ENCODE measurements at places on chromosomes 7 and 10.

DNA sequence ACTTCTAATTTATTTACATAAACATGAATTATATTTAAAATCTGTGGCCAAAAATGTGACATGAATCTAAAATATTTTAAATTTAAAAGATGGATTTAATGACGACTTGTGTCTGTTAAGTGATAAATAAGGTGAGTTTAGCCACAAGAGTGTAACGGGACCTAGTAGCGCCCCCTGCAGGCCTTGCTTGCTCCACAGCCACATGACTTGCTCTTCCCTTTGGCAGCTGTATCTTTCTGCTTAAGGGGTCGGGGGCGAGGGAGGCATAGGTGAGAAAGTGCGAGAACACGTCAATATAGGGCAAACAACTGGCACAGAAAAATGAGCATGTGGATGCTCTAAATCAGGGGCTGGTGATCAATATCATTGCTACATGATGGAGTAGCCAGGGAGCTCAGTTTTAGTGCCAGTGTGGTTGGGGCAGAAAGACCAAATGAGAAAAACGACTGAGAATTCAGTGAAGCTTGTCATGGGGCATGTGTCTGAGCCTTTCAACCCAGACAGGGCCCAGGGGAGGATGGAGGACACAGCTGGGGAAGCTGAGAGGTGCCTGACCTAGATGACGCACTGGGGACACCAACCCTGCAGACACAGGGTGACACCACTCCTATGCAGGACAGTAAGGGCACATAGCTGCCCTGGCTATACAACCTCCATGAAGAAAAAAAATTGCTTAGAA is 49.8 kb downstream of the PAXIP1 start:
- peak; percentile 50 for DNase-seq

DNA sequence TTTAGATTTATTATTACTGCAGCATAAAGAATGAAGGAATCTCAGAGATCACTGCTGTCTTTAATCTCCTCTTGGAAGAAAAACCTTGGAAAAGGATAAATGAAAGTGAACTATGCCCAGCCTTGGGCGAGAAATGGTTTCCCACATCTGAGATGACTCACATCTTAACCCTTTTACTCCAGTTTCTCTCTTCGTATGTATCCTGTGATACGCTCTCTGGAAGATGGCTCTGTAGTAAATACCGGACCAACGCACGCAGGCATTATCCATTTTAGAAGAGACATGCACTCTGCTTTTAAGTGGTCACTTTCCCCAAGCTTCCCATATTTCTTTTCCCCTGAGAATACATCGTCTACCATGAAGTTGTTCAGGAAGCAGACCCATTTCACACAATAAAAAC is 207.3 kb upstream of the BMPER start:
- no peak for DNase-seq

GRCh38 chr7:129576138-129576537 is 35.4 kb upstream of the NRF1 start:
- DNase-seq: no peak

GRCh38 chr10:30284865-30285594 is 64.0 kb downstream of the MTPAP start:
- DNase-seq: peak; percentile 45

DNA sequence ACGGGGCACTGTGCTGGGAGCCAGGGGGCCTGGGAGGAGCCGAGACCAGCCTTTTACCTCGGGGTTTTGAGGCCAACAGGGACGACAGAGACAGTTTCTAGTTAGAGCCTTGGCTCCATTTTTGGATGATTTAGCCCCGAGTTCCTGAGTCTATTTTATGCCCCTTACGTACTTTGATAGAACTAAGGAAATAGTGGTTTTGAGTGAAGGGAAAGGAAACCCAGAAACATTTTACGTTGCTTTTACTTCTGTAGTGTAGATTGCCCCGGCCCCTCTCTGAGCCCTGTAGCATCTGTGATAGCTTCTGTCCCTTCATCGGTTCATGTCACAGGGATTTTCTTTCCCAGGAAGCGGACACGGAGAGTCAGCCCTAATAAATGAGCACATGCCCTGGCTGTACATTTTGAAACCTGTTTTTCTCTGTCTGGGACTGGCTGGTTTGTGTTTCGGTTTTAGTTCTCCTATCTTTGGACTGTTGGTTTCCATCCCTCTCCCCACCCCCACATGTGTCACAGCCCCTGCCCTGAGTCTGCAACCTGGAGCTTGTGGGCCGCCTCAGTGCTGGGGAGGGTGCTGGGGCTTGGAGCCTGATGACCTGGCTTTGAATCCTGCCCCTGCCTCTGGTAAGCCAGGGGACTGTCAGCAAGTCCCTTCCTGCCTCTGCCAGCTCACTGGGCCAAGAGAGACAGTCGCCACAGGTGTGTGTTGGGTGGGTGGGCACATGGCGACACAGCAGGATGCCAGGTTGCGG is 6.9 kb upstream of the ORAI2 start:
- peak; percentile 11 for DNase-seq

- no peak for DNase-seq
Observed at GRCh38 chr10:128337860-128338378, 211.7 kb upstream of the MKI67 start.

GRCh38 chr10:77925410-77925794 is 1.2 kb downstream of the DLG5 start:
- no peak for DNase-seq

DNA sequence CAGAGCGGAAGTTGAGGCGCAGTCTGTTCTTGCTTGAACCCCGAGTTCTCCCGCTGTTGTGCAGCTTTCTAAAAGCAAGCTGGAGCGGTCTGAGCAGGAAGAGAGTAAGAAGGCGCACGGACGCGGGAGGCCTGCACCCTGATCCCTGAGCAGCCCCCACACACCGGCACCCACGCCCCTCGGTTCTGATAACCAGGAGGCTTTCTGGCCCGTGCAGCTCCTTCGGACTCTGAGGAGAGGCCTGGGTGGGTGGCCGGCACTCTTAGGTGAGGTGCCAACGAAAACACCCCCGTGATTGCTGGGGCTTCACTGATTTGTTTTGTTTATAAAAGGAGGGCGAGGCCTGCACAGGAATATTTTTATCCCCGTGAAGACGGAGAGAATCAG is 28.9 kb downstream of the AMZ1 start:
- no peak for DNase-seq

- no peak for DNase-seq
Observed at GRCh38 chr7:70068531-70068930, 470.3 kb downstream of the AUTS2 start.

DNA sequence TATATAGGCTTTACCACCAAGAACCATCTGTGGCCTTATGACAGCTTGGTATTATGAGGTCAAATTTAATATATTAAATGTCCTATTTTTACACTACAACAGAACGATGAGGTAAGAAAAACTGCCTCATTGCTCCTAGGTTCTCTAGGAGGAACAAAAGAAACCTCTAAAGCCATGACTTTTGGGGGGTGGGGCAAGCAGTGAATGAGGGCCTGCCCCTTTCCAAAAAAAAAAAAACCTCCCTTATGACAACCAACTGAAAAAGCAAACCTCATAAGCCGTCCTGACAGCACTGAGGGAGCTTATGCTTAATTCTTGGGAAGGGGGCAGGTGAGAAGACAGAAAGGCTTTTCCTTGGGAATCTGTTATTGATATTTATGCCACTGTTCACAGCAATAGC is 116.6 kb downstream of the KMT2E start:
- DNase-seq: no peak

DNA sequence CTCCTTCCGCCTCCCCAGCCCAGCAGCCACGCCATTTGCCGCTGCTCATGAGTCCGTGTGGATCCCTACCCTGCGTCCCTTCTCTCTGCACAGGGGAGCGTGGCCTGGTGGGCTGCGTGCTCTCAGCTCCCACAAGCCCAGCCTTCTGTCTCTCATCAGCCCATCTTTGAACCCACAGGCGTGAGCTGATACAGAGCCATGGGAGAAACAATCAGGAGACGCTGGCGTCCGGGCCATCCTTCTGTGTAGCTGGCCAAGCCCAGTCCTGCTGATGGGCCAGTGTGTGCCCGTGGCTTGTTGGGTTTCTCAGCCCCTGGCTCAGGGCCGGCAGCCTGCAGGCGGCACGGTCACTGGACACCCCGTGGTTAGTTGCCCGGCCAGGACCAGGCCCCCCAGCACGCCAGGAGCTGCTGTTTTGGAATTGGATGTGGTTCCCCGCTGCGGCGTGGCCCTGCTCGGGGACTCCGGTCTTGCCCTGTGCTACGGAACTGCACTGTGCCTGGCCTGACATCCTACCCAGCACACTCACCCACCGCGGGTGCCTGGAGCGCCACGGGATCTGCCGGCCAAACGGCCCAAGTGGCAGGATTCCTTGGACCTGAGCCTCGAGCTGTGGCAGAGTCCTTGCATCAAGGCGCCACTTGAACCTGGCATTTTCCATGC is 88.9 kb downstream of the ELFN1 start:
- peak; percentile 19 for DNase-seq

DNA sequence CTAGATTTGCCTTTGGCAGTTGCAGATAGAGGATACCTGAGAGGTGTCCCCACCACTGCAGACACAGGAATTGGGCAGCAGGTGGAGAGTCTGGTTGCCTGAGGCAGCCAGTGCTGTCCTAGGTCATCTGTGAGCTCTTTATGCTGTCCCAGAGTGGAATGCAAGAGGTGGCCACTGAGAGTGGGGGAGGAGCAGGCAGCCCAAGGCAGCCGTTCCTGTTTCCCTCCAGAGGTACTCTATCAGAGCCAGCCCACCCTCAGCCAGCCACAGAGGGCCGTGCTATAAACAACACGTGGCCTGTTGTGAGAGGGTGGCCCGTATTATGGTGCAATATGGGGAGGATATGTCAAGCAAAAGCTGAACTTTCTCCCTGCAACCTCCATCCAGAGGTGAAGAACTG is 8.5 kb downstream of the LRRC18 start:
- DNase-seq: peak; percentile 71

DNA sequence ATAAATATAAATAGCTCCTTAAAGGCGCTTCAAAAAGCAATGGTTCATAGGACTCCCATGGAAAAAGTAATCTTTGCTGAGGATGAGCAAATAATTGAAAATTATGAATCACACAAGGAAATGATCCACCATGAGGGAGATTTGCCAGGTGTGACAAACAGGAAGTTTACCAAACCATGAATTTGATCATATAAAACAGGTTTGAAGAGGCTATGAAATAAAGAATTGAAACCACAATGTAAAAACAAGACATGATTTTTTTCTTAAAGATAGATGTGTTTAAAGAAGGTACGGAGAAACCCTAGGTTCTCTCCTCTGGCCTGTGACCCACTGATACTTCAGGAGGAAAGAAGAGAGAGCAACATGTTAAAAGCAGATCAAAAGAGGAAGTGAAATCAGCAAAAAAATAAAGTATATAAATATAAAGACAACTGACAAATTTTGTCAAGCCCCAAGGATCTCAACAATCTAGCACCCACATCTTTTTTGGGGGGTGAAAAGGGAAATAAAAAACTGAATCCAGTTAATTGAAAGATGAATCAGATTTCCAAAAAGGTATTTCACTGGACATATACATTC is 111.3 kb upstream of the ASAH2 start:
- DNase-seq: peak; percentile 83

- DNase-seq: no peak
Observed at GRCh38 chr7:767580-767940, 40.5 kb upstream of the PRKAR1B start.

- no peak for DNase-seq
Observed at GRCh38 chr10:128846927-128847326, 620.1 kb upstream of the MGMT start.

All from OCI-M1 (cell line).